ENCODE measurements at places on chromosomes 5 and 9.
A peak's percentile ranks its signal among the peaks of the same experiment; 100 is the strongest.

GRCh38 chr9:124266139-124266825 lies 8.5 kb downstream of the NEK6 start:
- no peak for DNase-seq

DNA sequence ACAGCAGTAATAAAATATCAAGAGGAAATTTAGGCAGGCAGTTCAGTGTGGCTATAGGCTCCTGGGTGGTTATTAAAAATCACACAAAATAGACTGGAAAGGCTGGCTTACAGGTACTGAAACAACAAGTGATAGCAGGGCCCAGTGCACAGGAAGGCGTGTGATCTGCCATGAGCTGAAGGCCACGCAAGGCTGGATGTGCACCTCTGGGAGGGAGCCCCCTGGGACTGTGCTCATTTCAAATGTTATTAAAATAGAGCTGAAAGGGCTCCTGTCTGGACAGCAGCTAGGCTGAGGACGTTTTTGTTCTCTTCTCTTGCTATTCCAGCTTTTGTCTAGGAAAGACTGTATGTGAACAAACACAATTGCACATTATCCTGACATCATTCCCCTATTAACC lies 324.3 kb upstream of the RFX3 start:
- no peak for DNase-seq

DNA sequence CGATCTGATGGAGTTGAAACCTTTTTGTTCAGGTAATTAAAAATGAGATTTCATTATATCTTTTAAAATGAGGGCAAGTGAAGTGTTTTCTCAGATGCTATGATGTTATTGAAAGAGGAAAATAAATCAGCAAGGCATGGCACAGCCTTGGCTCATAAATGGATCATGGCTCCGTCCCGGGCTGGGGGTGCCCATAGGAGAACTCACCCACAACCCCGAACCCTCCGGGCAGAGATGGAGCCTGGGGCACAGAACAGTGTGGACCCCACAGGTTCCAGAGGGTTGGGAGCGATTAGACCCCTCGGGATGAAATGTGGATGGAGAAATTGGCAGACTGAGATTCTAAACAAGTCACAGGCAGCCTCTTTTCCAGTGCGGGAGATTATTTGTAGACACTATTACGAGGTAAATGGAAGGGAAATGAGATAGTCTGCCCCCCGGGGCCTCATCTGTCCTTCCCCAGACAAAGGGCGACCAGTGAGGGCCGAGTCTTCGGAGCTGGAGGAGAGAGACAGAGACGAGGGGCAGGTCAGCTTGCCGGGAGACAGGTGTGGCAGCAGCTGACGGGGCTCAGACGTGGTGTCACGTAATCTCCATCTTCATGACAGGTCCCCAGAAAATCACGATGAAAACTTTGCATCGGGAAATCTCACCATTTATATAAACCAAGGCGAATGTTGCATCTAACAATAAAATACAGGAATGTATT lies 33.7 kb downstream of the NDUFS6 start:
- DNase-seq: no peak

DNA sequence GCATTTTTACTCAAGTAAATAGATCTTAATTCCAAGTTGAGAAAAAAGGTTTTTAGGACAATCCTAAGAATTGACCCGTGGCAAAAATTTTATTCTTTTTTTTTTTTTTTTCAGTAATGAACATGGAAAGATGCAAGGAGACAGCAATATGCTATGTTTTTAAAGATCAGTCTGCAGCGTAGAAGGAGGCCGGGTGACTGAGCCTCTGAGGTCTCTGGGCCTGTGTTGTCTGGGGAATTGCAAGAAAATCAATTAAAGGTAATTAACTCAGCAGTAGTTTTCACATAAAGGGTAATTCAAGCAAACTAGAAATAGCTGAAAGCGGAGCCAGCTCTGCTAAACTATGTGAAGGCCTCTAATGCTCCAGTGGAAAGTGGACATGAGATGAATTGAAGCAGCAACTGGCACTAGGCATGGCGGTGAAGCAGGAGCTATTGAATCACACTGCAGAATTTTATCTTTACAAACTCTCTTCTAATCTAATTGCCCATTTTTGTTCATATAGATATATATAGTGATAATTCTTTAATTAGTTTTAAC lies 285.2 kb upstream of the ITGA1 start:
- DNase-seq: no peak

- DNase-seq: no peak
Observed at GRCh38 chr9:1386420-1386819, 336.3 kb downstream of the DMRT2 start.

DNA sequence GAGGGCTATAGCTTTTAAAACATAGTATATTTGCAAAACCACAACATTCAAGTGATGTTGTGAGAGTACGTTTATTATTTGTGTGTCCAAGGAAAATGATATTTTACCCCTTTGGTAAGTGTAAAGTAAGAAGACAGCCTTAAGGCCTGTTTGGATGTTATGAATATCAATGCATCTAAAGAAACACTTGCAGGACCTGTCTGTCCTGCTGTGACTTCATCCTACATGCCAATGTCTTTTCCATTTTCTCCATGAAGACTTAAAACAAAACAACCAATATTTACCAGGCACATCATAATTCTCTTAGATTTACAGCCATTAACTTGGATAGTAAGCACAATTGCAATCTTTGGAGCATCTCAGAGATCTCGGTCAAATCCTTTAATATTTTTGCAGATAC lies 29.0 kb downstream of the PRLR start:
- no peak for DNase-seq

- DNase-seq: no peak
Observed at GRCh38 chr9:7368410-7369292, 430.9 kb downstream of the DMAC1 start.

- no peak for DNase-seq
Observed at GRCh38 chr9:7313389-7313788, 486.2 kb downstream of the DMAC1 start.

GRCh38 chr5:141192110-141192725 lies at the start of gene PCDHB10:
Gene PCDHB10 (plus strand): TSS chr5:141192353. CDS start chr5:141192553, 200 bp downstream.
- DNase-seq: peak; percentile 92

DNA sequence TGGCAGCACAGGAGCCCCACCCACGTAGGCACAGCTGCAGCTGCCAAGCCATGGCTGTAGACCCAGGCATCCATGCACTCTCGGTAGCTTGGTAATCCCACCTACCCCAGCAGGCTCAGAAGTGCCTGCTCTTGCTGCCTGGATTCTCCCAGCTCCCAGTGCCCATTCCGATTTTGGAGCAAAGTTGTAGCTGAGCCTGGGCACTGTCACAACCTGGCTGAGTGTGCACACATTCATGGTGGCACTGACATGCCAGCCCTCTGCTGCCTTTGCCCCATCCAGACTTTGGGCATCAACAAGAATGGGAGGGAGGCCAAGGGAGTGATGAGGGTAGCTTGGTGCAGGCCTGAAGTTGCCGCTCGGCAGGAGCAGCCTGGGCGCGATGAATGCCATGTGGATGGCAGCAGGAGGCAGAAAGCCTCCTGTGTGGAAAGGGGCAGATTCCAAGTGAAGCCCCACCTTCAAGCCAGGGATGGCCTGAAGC lies 936.6 kb upstream of the PTPRD start:
- DNase-seq: no peak

- no peak for DNase-seq
Observed at GRCh38 chr5:91142819-91143218, 240.3 kb downstream of the ARRDC3 start.

DNA sequence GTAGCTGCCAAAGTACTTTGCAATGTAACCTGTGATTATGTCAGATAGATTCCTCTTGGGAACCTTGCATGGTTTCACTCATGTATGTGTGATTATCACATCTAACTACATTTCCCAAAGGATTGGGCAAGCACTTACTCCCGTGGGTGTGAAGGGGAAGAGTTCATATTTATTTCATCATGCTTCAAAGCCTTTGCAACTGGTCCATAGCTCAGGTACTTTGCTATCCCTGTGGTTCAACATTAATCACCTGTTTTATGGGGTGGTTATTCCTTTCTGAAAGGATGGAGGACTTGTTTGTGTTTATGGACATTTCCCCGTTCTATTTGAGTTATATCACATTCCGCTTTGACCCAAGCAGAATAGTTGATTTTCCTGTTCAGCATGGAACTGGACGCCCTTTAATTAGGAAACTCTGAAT lies 13.6 kb upstream of the ERMP1 start:
- no peak for DNase-seq

DNA sequence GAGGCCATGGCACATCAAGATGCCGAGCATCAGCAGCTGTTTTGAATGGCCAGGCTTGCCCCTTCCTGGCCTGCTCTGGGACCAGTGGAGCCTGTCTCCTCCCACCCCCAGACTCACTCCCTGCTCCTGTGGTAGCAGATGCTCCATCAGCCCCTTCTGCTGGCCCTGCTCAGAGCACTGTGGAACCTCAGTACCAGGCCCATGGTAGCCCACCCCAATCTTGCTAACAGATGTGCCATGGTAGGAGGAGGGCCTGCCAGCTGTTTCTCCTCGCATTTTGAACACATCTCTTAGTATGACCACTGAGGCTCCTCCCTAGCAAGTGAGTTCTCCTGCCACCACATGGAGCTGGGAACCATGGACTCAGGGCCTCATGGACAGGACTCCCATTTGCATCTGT lies 29.5 kb downstream of the COL27A1 start:
- no peak for DNase-seq

DNA sequence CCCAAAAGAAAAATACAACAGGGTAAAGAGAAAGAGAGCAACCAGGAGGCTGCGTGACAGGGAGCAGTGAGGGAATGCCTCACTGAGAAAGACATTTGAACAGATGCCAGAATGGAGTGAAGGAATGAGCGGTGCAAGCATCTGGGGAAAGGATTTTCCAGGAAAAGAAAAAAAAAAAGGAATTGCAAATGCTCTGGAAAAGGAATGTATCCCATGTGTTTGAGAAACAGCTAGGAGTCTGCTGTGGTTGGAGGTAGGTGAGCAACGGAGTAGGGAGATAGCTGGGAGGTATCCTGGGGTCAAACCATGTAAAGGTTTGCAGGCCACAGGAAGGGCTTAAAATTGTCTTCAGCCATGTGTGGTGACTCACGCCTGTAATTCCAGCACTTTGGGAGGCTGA lies 23.6 kb upstream of the CEMIP2 start:
- no peak for DNase-seq

DNA sequence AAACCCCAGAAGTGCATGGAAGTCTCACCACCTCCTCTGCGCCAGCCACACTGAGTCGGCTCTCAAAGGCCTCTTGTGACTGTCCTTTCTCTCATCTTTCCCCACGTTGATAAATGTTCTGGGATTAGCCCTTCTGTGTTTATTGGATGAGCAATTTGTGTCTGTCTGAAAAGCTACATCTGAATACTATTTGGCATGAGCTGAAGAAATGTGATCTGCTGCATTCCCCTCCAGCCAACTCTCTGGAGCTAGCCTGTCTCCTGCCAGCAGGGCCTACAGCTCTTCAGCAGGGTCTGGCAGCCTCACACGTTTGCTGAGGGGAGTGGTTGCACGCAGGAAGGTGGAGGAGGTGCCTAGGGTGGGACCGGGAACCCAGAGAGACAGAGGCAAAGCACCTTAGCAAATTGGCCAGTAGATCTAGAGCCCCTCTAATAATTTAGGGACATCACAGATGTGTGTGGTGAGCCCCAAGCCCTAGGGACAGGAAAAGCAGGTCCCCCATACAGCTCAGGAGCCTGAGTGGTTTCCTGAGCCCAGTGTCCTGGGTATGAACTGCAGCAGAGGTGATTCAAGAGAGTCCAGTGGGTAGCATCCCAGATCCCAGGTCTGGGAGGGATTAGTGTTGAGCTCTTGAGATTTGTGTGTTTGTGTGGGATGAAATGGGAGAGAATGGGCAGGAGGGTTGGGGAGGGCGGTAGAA lies 20.5 kb upstream of the B4GALT1 start:
- DNase-seq: peak; percentile 75

DNA sequence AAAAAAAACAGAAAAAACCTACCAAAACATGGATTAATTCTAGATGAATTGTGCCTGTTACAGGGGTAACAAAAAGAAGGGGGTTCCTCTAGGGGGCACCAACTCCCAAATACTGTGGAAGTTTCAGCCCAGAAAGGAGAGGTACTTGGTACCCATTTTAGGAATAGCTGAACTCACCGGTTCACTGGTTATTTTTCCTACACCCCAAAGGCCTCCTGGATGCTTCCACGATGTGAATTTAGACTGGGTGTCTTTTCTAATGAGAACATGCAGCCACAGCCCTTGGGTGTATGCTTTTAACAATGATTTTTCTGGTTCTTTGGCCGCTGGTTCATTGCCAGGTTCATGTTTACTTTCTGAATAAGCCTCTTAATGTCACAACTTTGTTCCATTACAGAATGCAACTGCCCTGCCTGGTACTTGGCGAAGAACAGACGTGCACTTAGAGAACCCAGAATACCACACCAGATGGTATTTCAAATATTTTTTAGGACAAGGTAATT lies 46.7 kb downstream of the GARNL3 start:
- peak; percentile 68 for DNase-seq

- no peak for DNase-seq
Observed at GRCh38 chr5:135046661-135047346, 12.8 kb upstream of the PITX1 start.

DNA sequence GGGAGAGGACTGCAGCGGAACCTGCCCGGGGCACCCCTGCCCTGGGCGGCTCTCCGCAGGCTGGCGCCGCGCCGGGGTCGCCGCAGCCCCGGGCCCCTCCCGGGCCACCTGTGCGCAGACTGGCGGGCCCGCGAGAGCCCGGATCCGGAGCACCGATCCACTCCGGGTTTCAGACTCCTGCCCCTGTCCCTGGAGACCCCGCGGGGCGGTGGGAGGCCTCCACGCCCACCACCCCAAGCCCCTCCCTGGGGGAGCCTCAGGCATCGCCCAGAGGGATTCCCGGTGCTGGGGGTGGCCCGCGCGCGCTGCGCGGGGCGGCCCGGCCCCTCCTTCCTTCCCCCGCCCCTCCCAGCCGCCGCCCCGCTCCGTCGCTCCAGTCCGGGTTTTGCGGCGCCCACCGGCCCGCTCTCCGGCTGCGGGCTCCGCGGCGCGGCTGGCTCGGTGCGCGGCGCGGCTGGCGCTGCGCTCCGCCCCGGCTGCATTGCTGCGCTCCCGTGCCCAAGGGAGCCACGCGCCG lies at the start of gene UNC5A:
TSS of gene UNC5A (plus strand) at position 479 of the 517 bp plus-strand sequence. CDS start 192 bp downstream, outside the sequence.
- DNase-seq: peak; percentile 91

GRCh38 chr5:37071901-37072581 lies 177.1 kb downstream of the CPLANE1 start:
- DNase-seq: no peak

- DNase-seq: peak; percentile 77
Observed at GRCh38 chr9:69089491-69089890, 53.9 kb downstream of the FXN start.

DNA sequence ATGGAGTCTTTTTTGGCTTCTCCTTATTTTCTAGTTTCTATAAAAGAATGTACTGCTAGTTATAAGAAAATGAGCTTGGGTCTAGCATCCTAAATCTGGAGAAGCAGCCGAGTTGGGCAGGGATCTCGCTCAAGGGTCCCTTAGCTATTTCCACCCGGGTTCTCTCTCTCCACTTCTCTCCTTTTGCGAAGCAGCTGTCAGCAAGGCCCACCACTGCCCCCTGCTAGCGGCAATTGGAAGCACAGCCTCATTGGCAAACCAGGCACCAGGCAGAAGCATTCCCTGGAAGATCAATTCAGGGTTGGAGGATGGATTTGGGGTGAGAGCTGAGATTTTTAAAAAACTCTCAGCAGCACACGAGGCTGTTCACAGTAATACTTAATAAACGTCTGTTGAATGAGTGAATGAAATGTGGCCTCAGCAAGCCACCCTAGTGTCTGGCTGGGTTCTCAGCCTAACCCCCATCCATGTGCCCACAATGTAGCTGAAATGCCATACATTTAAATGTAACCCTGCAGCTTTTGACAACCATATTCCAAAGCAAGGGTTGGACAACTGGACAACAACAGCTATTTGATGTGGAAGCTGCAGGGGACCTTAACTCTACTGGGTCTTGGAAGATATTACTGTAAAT lies 34.6 kb upstream of the TNIP1 start:
- DNase-seq: peak; percentile 95

All from endodermal cell (in vitro differentiated cells).